ENCODE measurements at places on chromosomes 3 and 15. TPM values are rescaled to one million over a fixed set of nuclear protein-coding genes. Genes with fewer than 3 reads are reported as not detected.

GRCh38 chr3:141431411-141432378 is 55.1 kb upstream of the RASA2 start:
- H3K27me3 ChIP-seq, result no peaks in the 10 kb centered on the region
- DNase-seq, result no peak
- H3K4me3 ChIP-seq, result no peak overlapping the region
- H3K4me1 ChIP-seq, result no peaks in the 10 kb centered on the region

- DNase-seq, result no peak
- H3K27me3 ChIP-seq, result no peaks in the 10 kb centered on the region
- no peak overlapping the region for H3K27ac ChIP-seq
- H3K36me3 ChIP-seq, result no peaks in the 10 kb centered on the region
- H3K4me1 ChIP-seq, result no peaks in the 10 kb centered on the region
These were observed 147.5 kb upstream of the STRIT1 start for GRCh38 chr3:155441026-155441425.

DNA sequence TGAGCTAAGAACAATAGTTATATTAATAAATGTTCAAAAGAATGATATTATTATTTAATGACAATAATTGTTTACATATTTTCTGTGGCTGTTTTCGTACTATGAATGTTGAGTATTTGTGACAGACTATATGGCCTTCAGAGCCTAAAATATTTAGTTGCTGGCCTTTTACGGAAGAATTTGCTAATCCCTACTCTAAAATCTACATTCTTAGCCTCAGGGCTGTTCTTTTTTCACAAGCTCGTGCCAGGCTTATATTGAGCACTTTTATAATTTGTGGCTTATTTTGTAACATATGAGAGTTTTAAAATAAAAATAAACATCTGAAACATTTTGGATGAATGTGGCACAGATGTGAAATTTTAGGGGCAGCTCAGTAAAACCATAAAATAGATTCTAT is 79.9 kb downstream of the KCNH8 start:
- H3K4me1 ChIP-seq, result no peaks in the 10 kb centered on the region
- H3K27ac ChIP-seq, result no peak overlapping the region
- H3K27me3 ChIP-seq, result peaks cover 2% of the 10 kb centered on the region
- no peaks in the 10 kb centered on the region for H3K36me3 ChIP-seq

DNA sequence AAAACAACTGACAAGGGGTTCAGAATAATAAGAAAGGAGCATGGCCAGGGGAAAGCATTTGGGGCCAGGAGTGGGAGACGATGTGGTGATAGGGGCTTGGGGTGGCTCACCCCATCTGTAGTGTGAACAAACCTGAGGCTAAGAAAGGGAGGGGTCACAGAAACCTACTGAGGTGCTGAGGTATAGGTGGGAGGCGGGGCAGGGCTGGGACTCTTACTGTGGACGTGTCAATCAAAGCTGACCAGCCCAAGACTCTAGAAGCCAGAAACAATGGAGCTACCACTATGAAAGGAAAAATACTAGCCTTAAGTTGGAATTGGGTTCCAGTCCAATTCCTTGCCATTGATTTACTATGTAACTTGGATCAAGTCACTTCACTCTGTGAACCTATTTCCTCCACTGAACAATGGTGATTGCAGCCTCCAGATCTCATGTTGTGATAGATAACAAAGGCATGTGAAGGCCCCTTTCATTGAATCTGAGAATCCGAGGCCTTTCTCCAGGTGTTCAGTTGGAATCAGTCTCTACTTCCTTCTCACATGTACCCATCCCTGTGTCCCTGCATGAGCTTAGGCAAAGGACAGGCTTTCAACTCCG is 260.9 kb upstream of the HES1 start:
- DNase-seq, result no peak
- peaks cover 32% of the 10 kb centered on the region for H3K27me3 ChIP-seq
- no peak overlapping the region for H3K27ac ChIP-seq
- H3K4me3 ChIP-seq, result no peak overlapping the region

DNA sequence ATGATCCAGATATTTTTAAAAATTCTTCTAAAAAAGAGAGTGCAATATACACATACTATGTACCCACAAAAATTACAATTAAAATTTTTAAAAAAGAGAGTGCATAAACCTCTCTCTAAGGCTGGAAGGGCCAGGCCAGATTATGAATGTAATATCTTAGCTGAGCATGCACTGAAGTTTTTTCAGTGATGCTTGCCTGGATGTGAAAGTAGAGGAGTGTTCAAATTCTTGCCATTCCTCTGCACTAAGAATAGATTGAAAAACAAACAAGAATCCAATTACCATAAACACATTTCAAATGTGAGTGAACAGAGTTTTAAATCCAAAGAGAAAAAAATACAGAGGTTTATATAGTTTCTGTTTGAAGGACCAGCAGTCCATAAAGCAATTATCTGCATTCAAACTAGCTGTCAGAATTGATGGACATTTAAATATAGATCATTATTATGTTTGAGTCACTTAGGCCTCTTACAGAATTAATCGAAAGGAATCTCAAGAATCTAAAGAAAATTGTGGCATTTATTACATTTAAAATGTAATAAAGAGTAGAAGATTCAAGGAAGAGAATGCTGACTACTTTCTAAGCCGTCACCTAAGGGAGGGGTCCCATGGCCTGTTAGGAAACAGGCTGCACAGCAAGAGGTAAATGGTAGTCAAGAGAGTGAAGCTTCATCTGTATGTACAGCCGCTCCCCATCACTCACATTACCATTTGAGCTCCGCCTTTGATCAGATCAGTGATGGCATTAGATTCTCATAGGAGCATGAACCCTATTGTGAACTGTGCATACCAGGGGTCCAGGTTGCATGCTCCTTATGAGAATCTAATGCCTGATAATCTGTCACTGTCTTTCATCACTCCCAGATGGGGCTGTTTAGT is 159.3 kb upstream of the MDFIC2 start:
- H3K36me3 ChIP-seq, result no peaks in the 10 kb centered on the region
- no peaks in the 10 kb centered on the region for H3K4me1 ChIP-seq
- H3K4me3 ChIP-seq, result no peak overlapping the region
- peaks cover 2% of the 10 kb centered on the region for H3K27me3 ChIP-seq
- DNase-seq, result no peak
- no peak overlapping the region for H3K27ac ChIP-seq

The P2RY14 gene
- 9.4 TPM for total RNA-seq

- H3K27me3 ChIP-seq, result no peaks in the 10 kb centered on the region
- H3K4me1 ChIP-seq, result no peaks in the 10 kb centered on the region
- H3K4me3 ChIP-seq, result no peak overlapping the region
- peaks cover 38% of the 10 kb centered on the region for H3K36me3 ChIP-seq
These were observed 35.9 kb downstream of the INO80 start for GRCh38 chr15:41080144-41080543.

- DNase-seq, result peak; percentile 40
- H3K36me3 ChIP-seq, result peaks cover 9% of the 10 kb centered on the region
- H3K4me1 ChIP-seq, result no peaks in the 10 kb centered on the region
- no peak overlapping the region for H3K27ac ChIP-seq
- H3K4me3 ChIP-seq, result no peak overlapping the region
- no peaks in the 10 kb centered on the region for H3K27me3 ChIP-seq
These were observed 23.5 kb downstream of the DNAH1 start for GRCh38 chr3:52339612-52340011.

DNA sequence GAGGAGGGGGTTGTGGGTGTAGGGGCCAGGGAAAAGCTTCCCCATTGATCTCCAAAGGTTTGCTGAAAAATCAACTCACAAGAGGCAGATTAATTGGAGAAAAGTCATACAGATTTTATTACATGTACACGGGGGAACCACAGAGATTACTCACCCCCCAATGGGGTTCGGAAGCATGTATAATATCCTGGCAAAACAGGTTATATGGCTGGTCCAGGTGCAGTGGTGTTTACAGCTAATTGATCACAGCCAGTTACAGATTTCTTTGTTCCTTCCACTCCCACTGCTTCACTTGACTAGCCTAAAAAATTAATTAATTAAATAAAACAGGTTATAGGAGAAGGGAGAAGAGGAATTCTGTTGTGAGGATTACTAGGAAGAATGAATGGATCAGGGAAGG is 22.4 kb downstream of the PRKCI start:
- H3K27me3 ChIP-seq, result no peaks in the 10 kb centered on the region
- DNase-seq, result no peak
- peaks cover 7% of the 10 kb centered on the region for H3K4me1 ChIP-seq
- no peak overlapping the region for H3K27ac ChIP-seq

- H3K36me3 ChIP-seq, result no peaks in the 10 kb centered on the region
- peaks cover 1% of the 10 kb centered on the region for H3K27me3 ChIP-seq
- DNase-seq, result no peak
- H3K27ac ChIP-seq, result no peak overlapping the region
- H3K4me3 ChIP-seq, result no peak overlapping the region
These were observed 73.5 kb upstream of the SPATA16 start for GRCh38 chr3:173214576-173214975.

- no peak overlapping the region for H3K4me3 ChIP-seq
- H3K27ac ChIP-seq, result no peak overlapping the region
- no peaks in the 10 kb centered on the region for H3K4me1 ChIP-seq
- no peaks in the 10 kb centered on the region for H3K36me3 ChIP-seq
- H3K27me3 ChIP-seq, result no peaks in the 10 kb centered on the region
These were observed 2.0 kb upstream of the CLDN16 start for GRCh38 chr3:190385731-190386688.

GRCh38 chr3:146503461-146504202 is 34.3 kb upstream of the PLSCR2 start:
- H3K27me3 ChIP-seq, result no peaks in the 10 kb centered on the region
- no peak overlapping the region for H3K4me3 ChIP-seq

The GOLGA6L10 gene
- total RNA-seq, result 0.32 TPM
